ENCODE measurements at places on chromosomes 7 and 10.

DNA sequence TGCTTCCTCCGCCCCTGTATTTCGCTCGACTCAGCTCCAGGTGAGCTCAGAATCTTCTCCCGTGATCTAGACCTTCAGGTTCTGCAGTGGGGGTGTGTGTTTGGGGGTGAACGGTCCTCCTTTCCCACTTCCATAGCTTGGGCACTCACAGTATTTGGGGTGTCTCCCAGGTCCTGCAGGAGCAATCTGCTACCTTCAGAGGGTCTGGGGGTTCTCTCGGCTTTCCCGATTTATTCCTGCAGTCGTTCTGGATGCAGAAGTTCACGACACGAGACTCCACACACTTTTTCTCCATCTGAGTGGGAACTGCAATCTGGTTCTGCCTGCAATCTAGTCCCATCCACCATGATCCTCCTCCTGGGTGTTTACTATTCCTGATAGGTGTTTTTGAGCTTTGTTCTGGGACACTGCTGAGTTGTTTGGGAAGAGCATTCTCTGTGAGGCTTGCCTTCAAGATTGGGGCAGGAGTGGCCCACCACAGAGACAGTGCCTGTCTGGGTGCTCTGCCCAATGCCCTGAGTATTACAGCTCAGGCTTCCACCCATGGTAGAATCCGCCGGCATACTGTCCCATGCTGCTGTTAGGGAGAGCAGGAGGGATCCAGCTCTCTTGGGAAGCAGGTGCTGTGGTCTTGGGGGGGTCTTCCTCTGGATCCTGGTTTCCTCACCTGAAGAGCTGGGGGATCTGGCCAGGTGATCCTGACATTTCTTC is 29.8 kb downstream of the JAKMIP3 start:
- H3K4me3 ChIP-seq = no peak overlapping the region
- no peak overlapping the region for H3K27ac ChIP-seq
- DNase-seq = no peak
- H3K27me3 ChIP-seq = no peaks in the 10 kb centered on the region
- H3K4me1 ChIP-seq = no peaks in the 10 kb centered on the region

GRCh38 chr7:40983111-40983510 is 719.8 kb downstream of the INHBA start:
- no peak for DNase-seq
- H3K27me3 ChIP-seq = no peaks in the 10 kb centered on the region
- H3K36me3 ChIP-seq = no peaks in the 10 kb centered on the region
- H3K4me1 ChIP-seq = no peaks in the 10 kb centered on the region
- H3K27ac ChIP-seq = no peak overlapping the region
- no peak overlapping the region for H3K4me3 ChIP-seq

DNA sequence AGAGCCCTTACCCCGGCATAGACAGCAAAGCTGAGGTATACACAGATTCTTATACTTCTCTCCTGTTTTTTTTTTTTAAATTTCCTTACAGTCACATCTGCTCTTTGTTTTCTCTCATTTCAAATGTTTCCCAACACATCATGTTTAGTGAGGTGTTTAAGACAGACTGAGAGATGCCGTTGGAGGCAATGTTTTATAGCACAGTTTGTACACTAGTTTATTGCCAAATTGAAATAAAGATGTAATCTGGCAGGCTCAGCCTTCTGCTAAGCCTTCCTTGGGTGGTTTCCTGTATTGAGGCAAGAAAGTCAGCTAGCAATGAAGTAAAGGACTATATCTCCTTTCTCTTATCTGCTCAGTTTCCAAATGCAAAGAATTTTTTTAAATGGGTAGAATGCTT is 393.4 kb downstream of the SORCS1 start:
- H3K4me3 ChIP-seq = no peak overlapping the region
- no peak for DNase-seq
- H3K27ac ChIP-seq = no peak overlapping the region
- H3K36me3 ChIP-seq = no peaks in the 10 kb centered on the region
- no peaks in the 10 kb centered on the region for H3K27me3 ChIP-seq

DNA sequence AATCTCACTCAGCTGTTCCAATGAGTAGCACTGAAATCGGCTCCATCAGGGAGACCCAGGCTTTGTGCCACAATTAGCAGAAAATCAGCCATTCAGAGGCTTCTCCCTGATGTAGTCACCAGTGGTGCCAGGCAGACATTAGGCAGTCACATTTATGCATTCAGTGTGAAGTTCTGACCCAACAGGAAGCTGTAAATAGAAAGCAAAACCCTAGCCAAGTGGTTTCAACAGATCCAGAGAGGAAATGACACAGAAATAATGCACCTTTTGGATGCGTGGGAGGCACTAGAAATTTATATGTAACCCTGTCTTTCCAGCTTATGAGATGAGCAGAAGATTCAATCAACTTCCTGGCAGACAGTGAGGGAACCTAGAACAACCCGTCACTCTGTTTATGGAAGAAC is 186.4 kb downstream of the PDE1C start:
- DNase-seq = no peak
- H3K27ac ChIP-seq = no peak overlapping the region
- no peaks in the 10 kb centered on the region for H3K27me3 ChIP-seq
- H3K4me1 ChIP-seq = peaks cover 8% of the 10 kb centered on the region
- H3K4me3 ChIP-seq = no peak overlapping the region

DNA sequence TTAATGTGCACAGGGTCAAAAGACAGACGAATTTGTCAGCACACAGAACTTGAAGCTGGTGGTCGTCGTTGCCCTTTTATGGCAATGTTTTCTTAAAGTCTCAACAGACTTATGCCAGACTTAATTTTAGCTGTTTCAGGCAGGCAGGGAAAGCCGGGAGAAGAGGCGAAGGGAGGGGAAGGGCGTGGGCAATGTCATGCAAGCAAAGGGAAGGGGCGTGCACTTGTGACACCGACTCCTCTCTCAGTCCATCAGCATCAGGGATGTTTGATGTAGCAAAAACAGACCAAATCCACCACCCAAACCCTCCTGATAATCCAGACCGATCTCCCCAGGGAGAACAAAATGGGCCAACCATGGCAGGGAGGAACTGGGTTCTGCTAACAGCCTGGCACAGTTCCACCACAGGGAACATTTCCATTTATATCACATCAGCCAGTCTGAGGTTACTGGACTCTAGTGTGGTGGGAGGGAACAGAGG is 118.1 kb upstream of the RHEB start:
- H3K36me3 ChIP-seq = no peaks in the 10 kb centered on the region
- H3K4me3 ChIP-seq = no peak overlapping the region
- H3K4me1 ChIP-seq = no peaks in the 10 kb centered on the region
- DNase-seq = no peak
- no peaks in the 10 kb centered on the region for H3K27me3 ChIP-seq
- H3K27ac ChIP-seq = no peak overlapping the region

- H3K4me3 ChIP-seq = no peak overlapping the region
- H3K27ac ChIP-seq = no peak overlapping the region
- H3K36me3 ChIP-seq = no peaks in the 10 kb centered on the region
- H3K27me3 ChIP-seq = no peaks in the 10 kb centered on the region
Observed at GRCh38 chr7:44281811-44282600, 43.4 kb downstream of the CAMK2B start.

DNA sequence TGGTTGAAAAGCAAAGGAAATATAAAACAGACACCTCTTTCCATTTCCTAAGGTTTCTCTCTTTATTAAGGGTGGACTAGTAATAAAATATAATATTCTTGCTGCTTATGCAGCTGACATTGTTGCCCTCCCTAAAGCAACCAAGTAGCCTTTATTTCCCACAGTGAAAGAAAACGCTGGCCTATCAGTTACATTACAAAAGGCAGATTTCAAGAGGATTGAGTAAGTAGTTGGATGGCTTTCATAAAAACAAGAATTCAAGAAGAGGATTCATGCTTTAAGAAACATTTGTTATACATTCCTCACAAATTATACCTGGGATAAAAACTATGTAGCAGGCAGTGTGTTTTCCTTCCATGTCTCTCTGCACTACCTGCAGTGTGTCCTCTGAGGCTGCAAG is 154.4 kb upstream of the LANCL2 start:
- peaks cover 3% of the 10 kb centered on the region for H3K4me1 ChIP-seq
- H3K36me3 ChIP-seq = no peaks in the 10 kb centered on the region
- H3K27ac ChIP-seq = no peak overlapping the region
- H3K4me3 ChIP-seq = no peak overlapping the region
- H3K27me3 ChIP-seq = no peaks in the 10 kb centered on the region

GRCh38 chr10:71863203-71863602 is 12.2 kb upstream of the PSAP start:
- H3K27me3 ChIP-seq = no peaks in the 10 kb centered on the region
- H3K4me1 ChIP-seq = peaks cover 17% of the 10 kb centered on the region
- DNase-seq = no peak

GRCh38 chr10:93220296-93221170 is 146.8 kb downstream of the CYP26A1 start:
- H3K36me3 ChIP-seq = no peaks in the 10 kb centered on the region
- no peak overlapping the region for H3K27ac ChIP-seq
- no peak for DNase-seq
- no peaks in the 10 kb centered on the region for H3K27me3 ChIP-seq
- H3K4me3 ChIP-seq = no peak overlapping the region

- H3K4me1 ChIP-seq = no peaks in the 10 kb centered on the region
- no peak for DNase-seq
Observed at GRCh38 chr10:4033341-4033896, 248.4 kb upstream of the KLF6 start.

DNA sequence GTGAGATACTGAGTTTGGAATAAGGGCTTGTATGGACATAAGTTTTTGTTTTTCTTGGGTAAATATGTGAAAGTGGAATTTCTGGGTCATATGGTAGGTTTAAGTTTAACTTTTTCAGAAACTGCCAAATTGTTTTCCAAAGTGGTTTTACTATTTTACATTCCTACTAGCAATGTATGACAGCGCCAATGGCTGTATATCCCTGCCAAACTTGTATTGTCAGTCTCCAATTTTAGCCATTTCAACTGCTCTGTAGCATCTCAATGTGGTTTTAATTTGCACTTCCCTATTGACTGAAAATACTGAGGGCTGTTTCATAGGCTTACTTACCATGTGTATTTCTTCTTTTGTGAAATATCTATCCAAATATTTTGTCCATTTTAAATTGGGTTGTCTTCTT is 90.5 kb upstream of the ZNF32 start:
- H3K4me3 ChIP-seq = no peak overlapping the region
- H3K36me3 ChIP-seq = no peaks in the 10 kb centered on the region
- no peak overlapping the region for H3K27ac ChIP-seq
- no peaks in the 10 kb centered on the region for H3K27me3 ChIP-seq

DNA sequence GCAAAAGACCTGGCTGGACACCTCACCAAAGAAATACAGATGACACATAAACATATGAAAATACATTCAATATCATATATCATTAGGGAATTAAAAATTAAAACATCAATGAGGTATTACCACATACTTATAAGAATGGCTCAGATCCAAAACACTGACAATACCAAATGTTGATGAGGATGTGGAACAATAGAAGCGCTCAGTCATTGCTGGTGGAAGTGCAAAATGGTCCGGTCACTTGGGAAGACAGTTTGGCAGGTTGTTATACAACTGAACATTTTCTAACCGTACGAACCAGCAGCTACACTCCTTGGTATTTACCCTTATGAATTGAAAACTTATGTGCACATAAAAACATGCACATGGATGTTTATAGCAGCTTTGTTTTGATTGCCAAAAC is 38.5 kb downstream of the ZMYND11 start:
- DNase-seq = no peak
- H3K36me3 ChIP-seq = no peaks in the 10 kb centered on the region
- H3K27ac ChIP-seq = no peak overlapping the region
- H3K27me3 ChIP-seq = no peaks in the 10 kb centered on the region
- no peaks in the 10 kb centered on the region for H3K4me1 ChIP-seq

- H3K36me3 ChIP-seq = no peaks in the 10 kb centered on the region
- H3K27ac ChIP-seq = no peak overlapping the region
- no peak overlapping the region for H3K4me3 ChIP-seq
- H3K4me1 ChIP-seq = no peaks in the 10 kb centered on the region
Observed at GRCh38 chr10:103983367-103983911, 16.5 kb downstream of the SLK start.

DNA sequence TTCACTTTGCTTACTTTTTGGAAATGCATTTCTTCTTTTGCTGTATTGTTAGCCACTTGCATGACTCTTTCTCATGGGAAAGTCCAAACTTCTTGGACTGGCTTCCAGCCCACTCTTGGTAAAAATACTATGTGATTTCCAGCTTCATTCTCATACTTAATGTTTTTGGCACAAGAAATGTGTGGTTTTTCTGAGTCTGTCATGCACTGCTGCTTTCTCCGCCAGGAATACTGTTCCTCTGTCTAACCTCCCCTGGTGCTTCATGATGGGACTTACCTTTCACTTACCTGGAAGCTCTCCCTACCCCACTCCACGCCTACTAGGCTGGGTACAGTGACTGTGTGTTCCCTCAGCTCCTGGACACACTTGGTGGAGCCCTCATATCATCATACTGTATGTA is 18.7 kb downstream of the MGAM2 start:
- no peak overlapping the region for H3K27ac ChIP-seq
- no peaks in the 10 kb centered on the region for H3K36me3 ChIP-seq
- H3K4me3 ChIP-seq = no peak overlapping the region
- no peak for DNase-seq

DNA sequence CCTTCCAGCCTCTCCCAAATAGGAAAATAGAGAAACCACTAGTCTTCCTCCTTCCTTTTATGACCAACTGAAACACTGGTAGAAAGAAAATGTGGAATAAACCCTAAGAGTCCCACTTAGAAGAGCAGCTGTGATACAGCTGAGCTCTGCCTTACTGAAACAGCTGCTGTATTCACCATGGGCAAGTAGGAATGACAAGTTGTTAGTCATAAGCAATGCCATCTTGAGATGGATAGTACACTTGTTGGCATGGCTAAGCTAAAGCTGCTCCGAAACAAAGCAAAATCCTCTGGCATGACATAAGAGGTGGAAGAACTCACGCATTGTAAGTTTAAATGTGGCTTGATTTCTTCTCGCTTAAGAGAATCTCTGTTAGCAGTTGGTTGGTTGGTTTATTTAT is 48.3 kb upstream of the TMEM236 start:
- DNase-seq = no peak
- no peak overlapping the region for H3K27ac ChIP-seq
- no peak overlapping the region for H3K4me3 ChIP-seq

DNA sequence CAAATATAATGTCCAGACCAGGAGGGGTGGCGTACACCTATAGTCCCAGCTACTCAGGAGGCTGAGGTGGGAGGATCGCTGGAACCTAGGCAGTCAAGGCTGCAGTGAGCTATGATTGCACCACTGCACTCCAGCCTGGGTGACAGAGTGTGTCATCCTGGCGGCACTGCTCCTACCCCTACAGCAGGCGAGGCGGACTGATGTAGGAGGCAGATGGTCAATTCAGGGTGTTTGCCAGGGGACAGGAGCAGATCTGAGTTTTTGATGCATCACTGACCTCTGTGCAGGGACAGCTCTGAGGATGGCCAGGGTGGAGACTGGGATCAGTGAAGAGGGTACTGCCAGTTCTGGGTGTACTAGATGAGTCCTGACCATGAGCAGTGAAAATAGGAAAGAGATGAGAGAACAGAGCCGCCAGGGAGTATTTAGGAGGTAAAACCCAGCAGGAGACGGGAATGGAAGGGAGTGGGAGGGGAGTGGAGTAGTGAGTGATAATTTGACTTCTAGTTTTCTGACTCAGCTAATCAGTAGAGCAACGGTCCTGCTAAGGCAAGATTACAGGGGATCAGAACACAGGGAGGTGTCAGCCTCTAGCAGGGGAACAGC is 75.3 kb downstream of the HIP1 start:
- no peak overlapping the region for H3K27ac ChIP-seq
- no peak overlapping the region for H3K4me3 ChIP-seq
- H3K27me3 ChIP-seq = no peaks in the 10 kb centered on the region

- H3K36me3 ChIP-seq = no peaks in the 10 kb centered on the region
- no peak overlapping the region for H3K4me3 ChIP-seq
- H3K4me1 ChIP-seq = no peaks in the 10 kb centered on the region
- DNase-seq = no peak
- H3K27ac ChIP-seq = no peak overlapping the region
- no peaks in the 10 kb centered on the region for H3K27me3 ChIP-seq
Observed at GRCh38 chr7:78363866-78364265, 565.3 kb downstream of the PHTF2 start.
